Activated T-cell treated with anti-CD3 and anti-CD28 coated beads, Interleukin-2, amount 50 U/mL, for 72 hours (primary cell): ENCODE measurements at places on chromosomes 4 and X. TPM values are rescaled to one million over a fixed set of nuclear protein-coding genes. Genes with fewer than 3 reads are reported as not detected.
A peak's percentile ranks its signal among the peaks of the same experiment; 100 is the strongest.

GRCh38 chrX:69365349-69365748 lies 138.8 kb upstream of the NALF2 start:
- no peak overlapping the region for H3K27ac ChIP-seq
- no peak for DNase-seq
- no peak overlapping the region for H3K4me3 ChIP-seq

- DNase-seq, result no peak
- no peak overlapping the region for H3K27ac ChIP-seq
- H3K4me1 ChIP-seq, result no peaks in the 10 kb centered on the region
- no peak overlapping the region for H3K4me3 ChIP-seq
These were observed 64.2 kb downstream of the SHOX start for GRCh38 chrX:694800-695199.

Gene RNF150
- total RNA-seq, result 0.46 TPM

- peaks cover 15% of the 10 kb centered on the region for H3K36me3 ChIP-seq
- no peak overlapping the region for H3K4me3 ChIP-seq
- peak overlapping the region; percentile 8 for H3K27ac ChIP-seq
- no peak for DNase-seq
These were observed 168.5 kb upstream of the SH3RF1 start for GRCh38 chr4:169439244-169439643.

GRCh38 chrX:41148553-41148952 lies 63.3 kb downstream of the USP9X start:
- H3K27ac ChIP-seq, result no peak overlapping the region
- H3K4me3 ChIP-seq, result no peak overlapping the region
- H3K27me3 ChIP-seq, result no peaks in the 10 kb centered on the region
- H3K4me1 ChIP-seq, result peaks cover 18% of the 10 kb centered on the region
- DNase-seq, result no peak

Gene MTNR1A
- not detected for total RNA-seq

Gene HSFX4
- total RNA-seq, result not detected

- DNase-seq, result no peak
- peaks cover 32% of the 10 kb centered on the region for H3K27me3 ChIP-seq
- H3K27ac ChIP-seq, result no peak overlapping the region
- no peaks in the 10 kb centered on the region for H3K4me1 ChIP-seq
- no peaks in the 10 kb centered on the region for H3K36me3 ChIP-seq
These were observed 349.8 kb downstream of the OPHN1 start for GRCh38 chrX:68083510-68083909.

- H3K4me1 ChIP-seq, result no peaks in the 10 kb centered on the region
- H3K27me3 ChIP-seq, result peaks cover 26% of the 10 kb centered on the region
- no peak overlapping the region for H3K27ac ChIP-seq
These were observed 108.4 kb downstream of the LINC00632 start for GRCh38 chrX:140817943-140818342.

DNA sequence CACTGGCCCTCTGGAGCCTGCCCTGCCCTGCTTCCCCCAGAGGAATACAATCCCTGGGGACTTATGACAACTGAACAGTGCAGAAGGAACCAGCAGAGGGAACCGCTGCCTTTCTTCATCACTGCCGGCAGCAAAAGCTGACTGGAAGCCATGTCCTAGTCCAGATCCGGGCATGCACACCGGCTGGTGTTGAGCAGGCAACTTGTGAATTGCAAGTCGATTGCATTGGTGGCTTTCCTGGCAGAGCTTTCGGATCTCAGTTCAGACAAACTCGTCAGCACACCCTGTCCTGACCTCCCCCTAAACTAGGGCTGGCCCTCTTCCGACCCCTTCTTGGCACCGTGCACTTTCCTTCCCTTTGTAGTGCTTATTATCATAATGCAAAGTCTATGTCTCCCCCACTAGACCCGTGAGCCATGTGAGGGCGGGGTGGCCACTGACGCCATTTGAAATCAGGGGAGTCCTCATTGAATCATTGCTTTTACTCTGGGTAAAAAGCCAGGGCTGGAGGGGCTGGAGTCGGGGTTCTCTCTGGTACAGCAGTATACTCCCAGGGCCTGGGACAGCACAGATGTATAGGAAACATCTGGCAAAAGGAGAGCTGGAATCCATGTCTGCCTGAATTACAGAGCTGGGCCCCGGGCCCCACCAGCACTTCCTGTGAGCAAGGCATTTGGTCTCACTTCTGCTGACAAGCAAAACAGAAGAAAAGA lies 1.8 kb downstream of the ARHGAP4 start:
- H3K27ac ChIP-seq, result peak overlapping the region; percentile 82
- peak overlapping the region; percentile 96 for H3K4me3 ChIP-seq
- peaks cover 3% of the 10 kb centered on the region for H3K27me3 ChIP-seq
- peak; percentile 46 for DNase-seq
- H3K36me3 ChIP-seq, result peaks cover 5% of the 10 kb centered on the region
- H3K4me1 ChIP-seq, result peaks cover 60% of the 10 kb centered on the region

DNA sequence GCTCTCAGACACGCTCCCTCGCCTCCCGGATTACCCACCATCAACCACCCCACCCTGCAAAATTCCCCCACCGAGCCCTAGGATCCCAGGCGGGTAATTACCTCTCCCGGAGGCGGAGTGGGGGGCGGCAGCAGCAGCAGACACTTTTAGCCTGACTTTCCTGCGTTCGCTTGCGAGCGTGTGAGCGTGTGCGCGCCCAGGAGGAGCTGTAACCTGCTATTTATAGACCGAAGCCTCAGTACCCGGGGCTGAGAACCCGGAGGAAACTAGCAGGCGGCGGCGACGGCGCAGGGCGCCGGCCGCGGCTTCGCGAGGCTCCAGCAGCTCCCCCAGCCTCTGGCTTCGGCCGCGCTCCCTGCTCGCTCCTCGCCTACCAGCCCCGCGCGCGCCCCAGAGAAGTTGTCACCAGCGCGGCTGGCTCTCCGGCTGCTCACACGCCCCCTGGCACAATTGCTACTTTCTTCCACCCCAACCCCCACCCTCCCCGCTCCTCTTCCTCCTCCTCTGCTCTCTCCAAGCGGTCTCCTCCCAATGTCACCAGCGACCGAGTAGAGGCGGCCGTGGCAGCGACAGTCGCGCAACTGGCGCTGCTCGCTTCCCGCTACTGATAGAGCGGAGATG lies at the start of gene INPP4B:
INPP4B (minus strand) TSS at position 194 of the 621 bp plus-strand sequence.
- peaks cover 22% of the 10 kb centered on the region for H3K27me3 ChIP-seq
- peak within 1 kb of the TSS; percentile 95 for H3K4me3 ChIP-seq
- peak within 1 kb of the TSS; percentile 40 for H3K27ac ChIP-seq
- DNase-seq, result peak; percentile 62
- H3K4me1 ChIP-seq, result peaks cover 30% of the 10 kb centered on the region

DNA sequence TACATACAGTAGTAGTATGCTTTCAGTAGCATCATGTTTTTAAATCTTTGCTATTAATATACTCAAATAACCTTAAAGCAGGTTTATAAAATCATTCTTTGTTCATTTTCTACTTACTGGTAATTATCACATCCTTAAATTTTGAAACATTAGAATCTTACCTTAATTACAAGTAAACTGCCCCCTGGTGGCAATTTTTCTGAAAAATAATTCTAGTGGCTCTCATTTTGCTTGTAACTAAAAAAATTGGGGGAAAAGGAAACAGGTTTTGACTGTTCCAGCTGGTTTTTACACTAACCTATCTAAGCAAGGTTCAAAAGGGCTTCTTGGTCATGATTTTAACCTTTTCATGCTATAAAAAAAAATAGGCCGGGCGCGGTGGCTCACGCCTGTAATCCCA lies 18.5 kb upstream of the DCAF4L1 start:
- no peak overlapping the region for H3K4me3 ChIP-seq
- no peak overlapping the region for H3K27ac ChIP-seq
- no peak for DNase-seq
- H3K36me3 ChIP-seq, result peaks cover 4% of the 10 kb centered on the region
- no peaks in the 10 kb centered on the region for H3K27me3 ChIP-seq

GRCh38 chr4:84498935-84499623 lies at the start of gene NKX6-1:
Gene NKX6-1 (minus strand): TSS chr4:84499292. CDS start chr4:84498228, 1,064 bp downstream.
- H3K4me1 ChIP-seq, result peaks cover 30% of the 10 kb centered on the region
- peak within 1 kb of the TSS; percentile 85 for H3K4me3 ChIP-seq
- peaks cover 90% of the 10 kb centered on the region for H3K27me3 ChIP-seq
- H3K27ac ChIP-seq, result peak within 1 kb of the TSS; percentile 80

Gene MAML3
- total RNA-seq, result 5.5 TPM

- H3K27me3 ChIP-seq, result peaks cover 11% of the 10 kb centered on the region
- H3K36me3 ChIP-seq, result no peaks in the 10 kb centered on the region
These were observed 203.3 kb upstream of the HS3ST1 start for GRCh38 chr4:11632025-11632424.

DNA sequence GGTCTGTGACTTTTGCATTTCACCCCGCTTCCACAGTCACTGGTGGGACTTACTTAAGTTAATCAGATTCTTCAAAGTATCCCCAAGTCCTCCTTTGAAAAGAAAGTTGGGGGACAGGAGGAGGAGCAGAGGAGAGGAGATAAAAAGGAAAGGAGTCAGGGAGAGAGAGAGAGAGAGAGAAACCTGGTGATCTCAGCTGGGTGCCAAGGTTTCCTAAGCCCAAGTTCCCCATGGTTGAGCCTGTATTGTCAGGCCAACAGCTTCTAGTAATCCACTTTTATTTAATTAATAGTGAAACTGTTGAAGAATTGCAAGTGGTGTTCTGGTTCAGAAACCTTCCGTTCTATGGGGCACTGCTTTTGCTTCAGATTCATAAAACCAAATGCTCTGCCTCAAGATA lies 91.6 kb downstream of the AR start:
- peaks cover 18% of the 10 kb centered on the region for H3K27me3 ChIP-seq
- no peaks in the 10 kb centered on the region for H3K4me1 ChIP-seq
- no peaks in the 10 kb centered on the region for H3K36me3 ChIP-seq

DNA sequence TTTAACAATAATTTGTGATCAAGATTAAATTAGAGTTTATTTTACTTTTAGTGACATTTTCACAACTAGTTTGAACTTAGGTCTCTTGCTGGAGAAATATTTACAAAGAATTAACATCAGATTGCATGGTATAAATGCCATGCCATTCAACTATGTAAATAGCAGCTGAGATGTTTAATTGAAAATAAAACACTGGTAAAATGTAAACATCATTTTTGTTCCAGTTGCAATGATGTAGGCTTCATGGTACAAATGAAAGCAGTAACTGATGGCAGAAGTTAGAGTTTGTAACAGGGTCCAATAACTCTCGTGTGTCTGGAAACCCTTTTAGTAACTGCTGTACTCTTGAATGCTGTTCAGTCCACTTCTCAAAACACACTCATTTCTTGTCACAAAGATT lies 43.7 kb upstream of the HAND2 start:
- no peak overlapping the region for H3K4me3 ChIP-seq
- no peaks in the 10 kb centered on the region for H3K36me3 ChIP-seq
- H3K4me1 ChIP-seq, result no peaks in the 10 kb centered on the region
- no peak for DNase-seq
- H3K27ac ChIP-seq, result no peak overlapping the region

- no peak overlapping the region for H3K4me3 ChIP-seq
- DNase-seq, result no peak
- H3K27ac ChIP-seq, result no peak overlapping the region
- peaks cover 57% of the 10 kb centered on the region for H3K27me3 ChIP-seq
- peaks cover 3% of the 10 kb centered on the region for H3K4me1 ChIP-seq
- no peaks in the 10 kb centered on the region for H3K36me3 ChIP-seq
These were observed 58.1 kb downstream of the RTL5 start for GRCh38 chrX:72073633-72074032.

DNA sequence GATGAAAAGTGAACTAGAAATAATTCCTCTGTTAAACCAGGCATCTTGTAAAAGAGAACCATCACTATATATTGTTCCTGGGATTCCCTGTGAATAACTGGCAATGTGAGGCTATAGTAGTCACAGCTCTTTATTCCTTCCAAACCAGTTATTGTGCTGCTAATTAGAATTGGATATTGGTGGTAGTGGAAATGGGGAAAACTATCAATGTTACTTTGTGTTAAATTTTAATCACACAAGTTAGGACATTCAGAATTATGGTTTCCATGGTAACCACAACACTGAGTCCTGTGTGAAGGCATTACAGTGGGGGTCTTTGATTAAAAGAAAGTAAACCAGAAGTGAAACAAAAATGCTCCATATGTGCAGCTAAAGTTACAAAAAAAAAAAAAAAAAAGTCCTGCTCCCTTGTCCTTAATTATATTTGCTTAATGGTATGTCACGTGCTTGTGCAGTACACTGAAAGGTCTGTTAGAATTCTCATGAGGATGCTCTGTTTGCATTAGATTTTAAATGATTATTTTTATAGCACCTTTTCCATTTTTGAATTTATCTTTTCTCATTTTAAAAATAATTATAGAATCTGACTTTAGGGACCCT lies 200.4 kb downstream of the ADGRL3 start:
- H3K27me3 ChIP-seq, result no peaks in the 10 kb centered on the region
- no peak overlapping the region for H3K27ac ChIP-seq
- no peaks in the 10 kb centered on the region for H3K36me3 ChIP-seq
- no peak overlapping the region for H3K4me3 ChIP-seq
- DNase-seq, result no peak
- H3K4me1 ChIP-seq, result no peaks in the 10 kb centered on the region

- no peaks in the 10 kb centered on the region for H3K4me1 ChIP-seq
- DNase-seq, result no peak
- H3K36me3 ChIP-seq, result no peaks in the 10 kb centered on the region
- no peak overlapping the region for H3K27ac ChIP-seq
- peaks cover 9% of the 10 kb centered on the region for H3K27me3 ChIP-seq
These were observed 74.0 kb downstream of the ATG4A start for GRCh38 chrX:108165383-108166111.

DNA sequence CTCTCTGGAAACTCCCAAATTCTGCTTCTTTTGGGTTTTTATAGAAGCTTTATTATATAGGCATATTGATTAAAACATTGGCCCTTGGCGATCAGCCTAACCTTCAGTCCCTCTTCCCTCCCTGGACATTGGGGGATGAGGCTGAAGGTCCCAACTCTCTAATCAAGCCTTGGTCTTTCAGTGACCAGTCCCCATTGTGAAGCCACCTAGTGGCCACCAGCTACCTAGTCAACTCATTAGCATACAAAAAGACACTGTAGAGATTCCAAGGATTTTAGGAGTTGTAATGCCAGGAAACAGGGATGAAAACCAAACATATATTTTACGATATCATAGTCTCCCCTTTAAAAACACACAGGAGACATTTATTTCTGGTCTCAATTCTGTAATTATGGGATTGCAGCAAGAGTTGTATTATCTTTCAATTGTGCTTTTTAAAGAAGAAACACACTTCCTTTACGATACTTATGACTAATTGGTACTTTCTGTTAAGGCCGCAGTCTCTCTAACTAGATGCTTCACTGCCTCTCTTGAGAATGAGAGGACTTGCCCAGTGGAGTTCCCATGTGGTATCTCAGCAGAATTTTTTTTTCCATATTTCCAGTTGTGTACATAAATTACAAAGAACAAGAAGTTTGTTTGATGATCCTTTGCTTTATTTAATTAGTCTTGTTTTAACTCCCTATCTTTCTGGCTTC lies 58.2 kb downstream of the WDR17 start:
- no peak for DNase-seq
- H3K4me1 ChIP-seq, result peaks cover 16% of the 10 kb centered on the region
- H3K27ac ChIP-seq, result no peak overlapping the region
- H3K27me3 ChIP-seq, result no peaks in the 10 kb centered on the region
- no peaks in the 10 kb centered on the region for H3K36me3 ChIP-seq
- H3K4me3 ChIP-seq, result no peak overlapping the region

Gene EDA2R
- total RNA-seq, result 9.5 TPM

DNA sequence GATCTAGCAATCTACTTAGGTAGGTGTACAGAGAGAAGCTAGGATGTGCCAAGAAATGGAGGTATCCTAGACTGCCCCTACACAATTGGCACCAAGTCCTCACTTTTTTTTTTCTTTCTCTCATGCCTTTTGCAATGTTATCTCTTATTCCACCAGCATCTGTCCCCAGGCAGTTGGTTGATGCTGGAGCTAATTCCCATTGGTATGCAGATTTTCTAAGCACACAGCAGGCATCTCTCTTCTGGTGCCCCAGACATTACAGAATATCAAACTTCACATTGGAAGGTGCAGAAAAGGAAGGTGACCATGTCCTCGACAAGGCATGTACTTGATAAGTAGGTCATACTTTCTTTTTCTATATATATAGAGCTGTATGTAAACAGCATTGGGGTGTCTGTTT lies 21.6 kb downstream of the LUZP4 start:
- no peak overlapping the region for H3K4me3 ChIP-seq
- no peak for DNase-seq
- H3K36me3 ChIP-seq, result no peaks in the 10 kb centered on the region
- no peaks in the 10 kb centered on the region for H3K4me1 ChIP-seq
- H3K27ac ChIP-seq, result no peak overlapping the region
